ENCODE measurements at places on chromosomes 1 and 21.

DNA sequence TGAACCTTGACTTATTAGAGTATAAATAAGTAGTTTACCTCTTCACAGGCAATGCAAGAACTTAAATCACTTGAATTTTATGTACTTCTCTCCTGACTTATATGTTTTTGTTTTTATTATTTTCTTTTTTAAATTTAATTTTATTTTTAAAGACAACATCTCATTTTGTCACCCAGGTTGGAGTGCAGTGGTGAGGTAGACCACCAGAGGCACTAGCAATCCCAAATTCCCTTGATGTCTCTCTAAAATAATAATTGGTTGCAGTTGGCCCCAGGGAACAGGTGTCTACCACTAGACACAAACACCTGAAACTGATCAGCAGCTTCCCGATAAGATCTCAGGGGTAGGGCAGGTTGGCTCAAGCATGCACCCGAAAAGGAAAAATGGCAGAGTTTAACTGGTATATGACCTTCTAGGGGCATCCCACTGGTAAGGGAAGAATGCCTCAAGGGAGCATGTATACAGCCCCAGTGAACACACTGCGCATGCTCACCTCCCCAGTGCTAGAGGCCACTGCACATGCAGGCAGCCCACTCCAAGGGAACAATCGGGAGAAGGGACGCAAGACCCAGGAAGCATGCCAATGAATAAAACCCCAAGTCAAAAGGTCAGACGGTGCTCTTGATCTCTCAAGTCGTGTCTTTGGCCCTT lies 14.6 kb downstream of the EXOC8 start:
- no peak for DNase-seq

DNA sequence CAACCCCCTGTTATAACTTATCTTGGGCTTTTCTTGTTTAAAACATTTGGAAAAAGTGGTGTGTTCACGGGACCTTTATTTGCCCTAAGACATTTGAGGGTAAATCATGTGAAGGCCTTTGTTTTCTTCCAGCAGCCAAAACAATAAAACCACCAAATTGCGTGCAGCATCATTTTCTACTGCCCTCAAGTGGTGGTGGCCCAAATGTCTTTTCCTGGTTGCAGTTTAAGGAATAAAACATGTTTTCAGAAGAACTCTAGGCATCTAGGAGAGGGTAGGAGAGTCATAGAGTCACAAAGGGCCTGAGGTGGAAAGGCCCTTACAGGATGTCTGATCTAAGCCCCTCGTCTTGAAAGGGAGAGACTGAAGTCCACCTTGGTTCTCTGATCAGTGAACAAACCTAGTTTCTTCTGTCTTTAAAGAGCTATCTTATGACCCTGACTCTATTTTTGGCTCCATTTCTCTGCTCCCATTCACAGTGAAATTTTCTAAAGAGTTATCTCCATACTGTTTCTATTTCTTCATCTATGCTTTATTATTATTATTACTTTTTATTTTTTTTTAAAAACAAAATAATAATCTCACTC lies 16.0 kb upstream of the EPS15 start:
- no peak for DNase-seq

- no peak for DNase-seq
Observed at GRCh38 chr1:33225586-33225985, 30.7 kb upstream of the ZNF362 start.

GRCh38 chr1:2801046-2801445 lies 447 bp downstream of the TTC34 start:
- DNase-seq, result no peak

- DNase-seq, result no peak
Observed at GRCh38 chr1:24864370-24864777, 65.7 kb downstream of the RUNX3 start.

DNA sequence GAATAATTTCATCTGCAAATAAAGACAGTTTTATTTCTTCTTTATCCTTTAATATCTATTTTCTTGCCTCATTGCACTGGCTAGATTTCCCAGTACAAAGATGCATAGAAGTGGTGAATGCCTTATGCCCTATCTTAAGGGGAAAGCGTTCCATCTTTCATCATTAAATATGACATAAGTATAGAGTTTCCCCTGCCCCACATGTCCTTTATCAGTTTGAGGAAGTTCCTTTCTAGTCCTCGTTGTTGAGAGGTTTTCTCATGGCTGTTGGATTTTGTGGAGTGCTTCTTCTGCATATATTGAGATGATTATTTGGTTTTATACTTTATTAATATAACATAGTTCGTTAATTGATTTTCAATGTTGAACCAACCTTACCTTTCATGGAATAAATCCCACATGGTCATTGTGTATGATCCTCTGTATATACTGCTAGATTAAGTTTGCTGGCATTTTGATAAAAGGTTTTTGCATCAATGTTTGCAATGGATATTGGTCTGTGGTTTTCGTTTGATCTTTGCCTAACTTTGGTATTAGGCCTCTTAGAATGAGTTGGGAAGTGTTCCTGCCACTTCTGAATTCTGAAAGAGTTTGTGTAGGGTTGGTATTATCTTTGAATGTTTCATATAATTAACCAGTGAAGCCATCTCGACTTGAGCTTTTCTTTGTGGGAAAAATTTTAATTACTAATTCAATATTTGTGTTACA lies 15.6 kb downstream of the PRKACB start:
- no peak for DNase-seq

- no peak for DNase-seq
Observed at GRCh38 chr1:202106340-202107254, 16.1 kb upstream of the GPR37L1 start.

- DNase-seq, result no peak
Observed at GRCh38 chr1:212852105-212852688, 4.7 kb upstream of the SPATA45 start.
